ENCODE measurements at places on chromosomes 5 and 9.

DNA sequence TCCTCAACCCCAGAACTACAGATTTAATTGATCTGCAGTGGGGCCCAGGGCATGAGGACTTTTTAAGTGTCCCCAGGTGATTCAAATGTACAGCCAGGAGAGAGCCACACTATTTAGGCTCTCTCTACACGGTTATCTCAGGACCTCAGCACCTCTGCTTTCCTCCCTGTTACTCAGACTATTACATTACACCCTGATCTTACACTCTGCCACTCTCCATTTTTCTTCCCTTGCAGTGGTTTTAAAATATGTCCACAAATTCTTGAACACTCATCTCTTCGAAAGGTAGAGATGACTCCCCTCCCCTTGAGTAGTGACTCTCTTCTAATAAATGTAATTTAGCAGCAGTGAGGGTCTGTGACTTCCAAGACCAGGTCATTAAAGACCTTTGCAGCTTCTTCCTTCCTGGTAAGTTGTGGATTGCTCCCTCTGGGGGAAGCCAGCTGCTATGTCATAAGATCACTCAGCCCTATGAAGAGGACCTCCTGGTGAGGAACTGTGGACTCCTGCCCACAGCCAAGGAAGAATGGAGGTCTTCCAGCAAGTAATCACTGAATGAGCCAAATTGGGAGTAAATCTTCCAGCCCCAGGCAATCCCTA, 87.5 kb upstream of the SSBP2 start:
- peak; percentile 70 for DNase-seq

- DNase-seq = no peak
These were observed 36.9 kb upstream of the GLRA1 start for GRCh38 chr5:151961557-151961956.

DNA sequence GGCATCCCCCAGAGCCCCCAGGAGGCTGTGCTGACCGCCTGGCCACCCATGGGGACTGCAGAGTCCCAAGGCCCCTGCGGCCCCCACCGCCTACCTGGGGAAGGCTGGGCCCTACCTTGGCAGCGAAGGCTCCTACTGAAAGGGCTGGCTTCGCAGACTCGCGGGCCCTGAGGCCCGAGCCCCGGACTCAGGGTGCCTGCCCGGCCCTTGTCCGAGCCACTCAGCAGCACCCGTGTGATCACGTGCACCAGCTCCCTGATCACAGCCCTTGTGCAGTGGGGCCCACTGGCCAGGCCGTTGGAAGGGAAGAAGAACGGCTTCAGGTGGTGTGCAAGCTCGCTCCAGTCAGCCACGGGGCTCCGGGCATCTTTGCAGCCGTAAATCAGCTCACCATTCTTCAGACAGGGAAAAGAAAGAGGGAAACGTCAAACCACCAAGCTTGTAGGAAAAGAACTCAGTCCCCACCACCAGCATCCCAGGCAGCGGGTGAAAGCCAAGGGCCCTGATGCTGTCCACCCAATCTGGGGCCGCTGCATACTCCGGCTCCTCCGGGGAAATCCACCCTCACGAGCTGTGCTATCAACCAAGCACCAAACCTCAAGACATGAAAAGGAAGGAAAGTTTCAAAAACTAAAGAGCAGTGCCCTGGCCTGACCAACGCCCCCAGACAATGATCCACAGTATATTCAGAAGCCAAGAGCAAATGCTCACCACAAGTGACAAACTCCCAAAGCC, 31.9 kb downstream of the IPPK start:
- DNase-seq = no peak

- no peak for DNase-seq
These were observed 10.3 kb downstream of the WWC1 start for GRCh38 chr5:168301593-168302390.

GRCh38 chr5:140342896-140343295, 3.5 kb downstream of the HBEGF start:
- peak; percentile 59 for DNase-seq

DNA sequence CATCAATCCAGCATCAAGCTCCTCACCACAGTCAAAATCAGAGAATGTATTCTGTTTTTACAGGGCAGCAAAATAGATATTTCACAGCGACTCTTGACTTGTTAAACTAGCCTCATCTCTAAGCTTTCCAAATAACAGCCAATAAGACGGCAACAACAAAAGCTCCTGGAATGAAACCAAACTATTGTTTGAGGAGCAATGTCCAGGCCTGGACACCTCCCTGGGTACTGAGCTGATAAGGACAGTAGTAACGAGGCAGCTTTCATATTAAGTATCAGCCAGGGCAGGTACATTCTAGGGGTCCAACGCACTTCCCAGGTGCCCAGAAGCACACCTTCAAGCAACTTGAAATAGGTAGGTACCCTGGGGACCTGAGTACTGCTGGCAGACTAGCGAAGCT, 260.3 kb downstream of the ENC1 start:
- DNase-seq = no peak

DNA sequence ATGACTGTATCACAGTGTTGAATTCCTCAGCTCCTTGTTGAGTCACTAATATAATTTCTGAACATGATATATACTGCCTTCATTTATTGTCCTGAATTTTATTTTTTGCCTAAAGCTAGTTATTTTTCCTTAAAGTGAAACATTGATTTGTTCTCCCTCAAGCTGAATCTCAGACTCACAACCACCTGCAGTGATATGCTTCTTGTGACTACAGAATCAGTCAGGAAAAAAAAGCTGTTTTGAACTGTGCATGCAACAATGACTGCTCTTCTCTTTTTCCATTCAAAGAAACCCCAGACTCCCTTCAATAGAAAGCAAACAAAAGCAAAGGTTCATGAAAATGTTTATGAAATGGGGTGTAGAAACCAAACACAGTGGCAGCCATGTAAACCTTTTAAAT, 470.2 kb upstream of the CHD1 start:
- no peak for DNase-seq

- DNase-seq = no peak
These were observed 41.3 kb downstream of the GARNL3 start for GRCh38 chr9:127305838-127306226.

DNA sequence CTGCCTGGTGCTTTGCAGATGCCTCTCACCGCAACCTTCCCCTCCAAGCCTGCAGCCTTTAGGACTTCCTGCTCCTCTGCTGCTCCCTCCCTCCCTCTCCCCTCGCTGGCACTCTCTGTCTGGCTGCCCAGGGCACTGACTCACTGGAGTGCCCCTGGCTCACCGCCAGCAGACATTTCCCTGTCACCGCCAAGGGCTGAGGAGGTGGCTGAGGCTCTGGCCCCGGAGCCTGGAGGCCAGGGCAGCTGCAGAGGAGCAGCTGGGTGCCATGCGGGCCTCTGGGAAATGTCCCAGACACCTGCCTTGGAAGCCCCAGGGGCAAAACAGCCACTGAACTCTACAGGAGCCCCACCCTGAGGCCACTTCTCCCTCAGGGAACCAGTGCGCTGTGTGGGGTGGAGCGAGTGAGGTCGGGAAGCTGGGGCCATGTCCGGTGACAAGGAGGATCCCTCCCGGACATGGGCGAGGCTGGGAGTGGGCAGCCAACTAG, 53.4 kb downstream of the TENT4A start:
- peak; percentile 98 for DNase-seq

DNA sequence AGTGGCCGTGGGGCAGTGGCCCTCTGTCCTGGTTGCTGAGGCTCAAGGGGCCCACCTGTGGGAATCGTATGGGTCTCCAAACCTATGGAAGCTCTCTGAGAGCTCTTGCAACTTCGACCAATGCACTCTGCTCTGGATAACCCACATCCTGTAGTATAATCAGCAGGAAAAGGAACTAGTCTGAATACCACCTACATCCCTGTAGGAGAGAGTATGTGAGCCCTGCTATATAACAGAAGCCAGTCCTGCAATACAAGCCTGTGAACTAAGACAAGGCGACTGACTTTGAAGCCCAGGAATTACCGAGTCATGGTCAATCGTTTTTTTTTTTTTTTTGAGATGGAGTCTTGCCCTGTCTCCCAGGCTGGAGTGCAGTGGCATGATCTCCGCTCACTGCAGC, 29.8 kb upstream of the BICD2 start:
- DNase-seq = peak; percentile 50

GRCh38 chr9:12849486-12850003, 74.7 kb downstream of the LURAP1L start:
- no peak for DNase-seq

- DNase-seq = no peak
These were observed 27.5 kb downstream of the ADGRD2 start for GRCh38 chr9:124477648-124478285.

- DNase-seq = no peak
These were observed 98.8 kb downstream of the HSD17B3 start for GRCh38 chr9:96202971-96203780.
